ENCODE measurements at places on chromosomes 13 and 19. TPM values are rescaled to one million over a fixed set of nuclear protein-coding genes. Genes with fewer than 3 reads are reported as not detected.

The LILRA5 gene
- total RNA-seq: not detected

The PIAS4 gene
- total RNA-seq: 39.4 TPM

The SIGLEC10 gene
- 1.5 TPM for total RNA-seq

The CD33 gene
- total RNA-seq: 1.4 TPM

The C19orf81 gene
- total RNA-seq: not detected

The POU2F2 gene
- 21.6 TPM for total RNA-seq

DNA sequence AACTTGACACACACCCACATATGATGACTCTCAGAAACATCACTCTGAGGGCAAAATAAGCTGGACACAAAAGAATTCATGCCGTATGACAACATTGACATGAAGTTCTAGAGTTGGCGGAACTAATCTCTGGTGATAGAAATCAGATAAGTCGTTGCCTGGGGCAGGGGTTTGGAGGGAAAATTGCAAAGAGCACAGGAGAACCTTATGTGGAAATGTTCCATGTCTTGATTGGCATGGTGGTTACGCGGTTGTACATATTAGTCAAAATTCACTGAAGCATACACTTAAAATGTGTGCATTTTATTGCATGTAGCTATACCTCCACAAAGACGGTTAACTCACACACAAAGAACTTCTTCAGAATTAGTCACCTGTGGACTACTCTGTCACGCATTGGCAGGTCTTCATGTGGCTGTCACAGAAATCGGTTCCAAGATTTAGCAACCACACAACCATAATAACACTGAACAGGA, 137.8 kb upstream of the GJB6 start:
- no peaks in the 10 kb centered on the region for H3K4me1 ChIP-seq
- peaks cover 34% of the 10 kb centered on the region for H3K27me3 ChIP-seq
- no peak for DNase-seq
- peak overlapping the region; percentile 43 for H3K27ac ChIP-seq
- H3K36me3 ChIP-seq: peaks cover 4% of the 10 kb centered on the region

- peak overlapping the region; percentile 67 for H3K4me3 ChIP-seq
- no peaks in the 10 kb centered on the region for H3K27me3 ChIP-seq
- peak; percentile 75 for DNase-seq
- H3K27ac ChIP-seq: peak overlapping the region; percentile 82
These were observed 23.5 kb downstream of the CEACAM16 start for GRCh38 chr19:44722131-44723121.

GRCh38 chr13:95603887-95604555, 40.5 kb downstream of the DZIP1 start:
- no peak overlapping the region for H3K4me3 ChIP-seq
- no peaks in the 10 kb centered on the region for H3K36me3 ChIP-seq
- peaks cover 33% of the 10 kb centered on the region for H3K27me3 ChIP-seq
- no peak for DNase-seq
- peaks cover 4% of the 10 kb centered on the region for H3K4me1 ChIP-seq
- no peak overlapping the region for H3K27ac ChIP-seq

DNA sequence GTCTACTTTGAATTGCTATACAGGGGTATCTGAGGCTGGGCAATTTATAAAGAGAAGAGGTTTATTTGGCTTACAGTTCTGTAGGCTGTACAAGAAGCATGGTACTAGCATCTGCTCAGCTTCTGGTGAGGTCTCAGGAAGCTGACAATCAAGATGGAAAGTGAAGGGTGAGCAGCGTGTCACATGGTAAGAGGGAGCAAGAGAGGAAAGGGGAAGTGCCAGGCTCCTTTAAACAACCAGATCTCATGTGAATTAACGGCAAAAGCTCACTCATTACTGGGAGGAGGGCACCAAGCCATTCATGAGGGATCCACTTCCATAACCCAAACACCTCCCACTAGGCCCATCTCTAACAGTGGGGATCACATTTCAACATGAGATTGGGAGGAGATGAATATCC, 222.4 kb downstream of the TDRD3 start:
- no peaks in the 10 kb centered on the region for H3K36me3 ChIP-seq
- no peak overlapping the region for H3K4me3 ChIP-seq
- H3K4me1 ChIP-seq: no peaks in the 10 kb centered on the region
- no peak for DNase-seq

GRCh38 chr13:82993417-82993816, 888.9 kb downstream of the SLITRK1 start:
- no peaks in the 10 kb centered on the region for H3K36me3 ChIP-seq
- H3K27ac ChIP-seq: no peak overlapping the region
- H3K4me1 ChIP-seq: no peaks in the 10 kb centered on the region
- H3K4me3 ChIP-seq: no peak overlapping the region
- H3K27me3 ChIP-seq: no peaks in the 10 kb centered on the region

- H3K27ac ChIP-seq: peak overlapping the region; percentile 48
- H3K4me3 ChIP-seq: peak overlapping the region; percentile 62
- H3K36me3 ChIP-seq: peaks cover 4% of the 10 kb centered on the region
- peaks cover 29% of the 10 kb centered on the region for H3K4me1 ChIP-seq
- no peaks in the 10 kb centered on the region for H3K27me3 ChIP-seq
These were observed 6.9 kb upstream of the ATF5 start for GRCh38 chr19:49921871-49922795.

GRCh38 chr13:28538932-28539331, 44.0 kb upstream of the FLT1 start:
- H3K27ac ChIP-seq: no peak overlapping the region
- H3K36me3 ChIP-seq: peaks cover 2% of the 10 kb centered on the region
- no peak for DNase-seq
- H3K27me3 ChIP-seq: peaks cover 35% of the 10 kb centered on the region
- H3K4me3 ChIP-seq: no peak overlapping the region
- no peaks in the 10 kb centered on the region for H3K4me1 ChIP-seq

- H3K27me3 ChIP-seq: no peaks in the 10 kb centered on the region
- peaks cover 3% of the 10 kb centered on the region for H3K36me3 ChIP-seq
These were observed 867 bp downstream of the WBP4 start for GRCh38 chr13:41061914-41062837.

DNA sequence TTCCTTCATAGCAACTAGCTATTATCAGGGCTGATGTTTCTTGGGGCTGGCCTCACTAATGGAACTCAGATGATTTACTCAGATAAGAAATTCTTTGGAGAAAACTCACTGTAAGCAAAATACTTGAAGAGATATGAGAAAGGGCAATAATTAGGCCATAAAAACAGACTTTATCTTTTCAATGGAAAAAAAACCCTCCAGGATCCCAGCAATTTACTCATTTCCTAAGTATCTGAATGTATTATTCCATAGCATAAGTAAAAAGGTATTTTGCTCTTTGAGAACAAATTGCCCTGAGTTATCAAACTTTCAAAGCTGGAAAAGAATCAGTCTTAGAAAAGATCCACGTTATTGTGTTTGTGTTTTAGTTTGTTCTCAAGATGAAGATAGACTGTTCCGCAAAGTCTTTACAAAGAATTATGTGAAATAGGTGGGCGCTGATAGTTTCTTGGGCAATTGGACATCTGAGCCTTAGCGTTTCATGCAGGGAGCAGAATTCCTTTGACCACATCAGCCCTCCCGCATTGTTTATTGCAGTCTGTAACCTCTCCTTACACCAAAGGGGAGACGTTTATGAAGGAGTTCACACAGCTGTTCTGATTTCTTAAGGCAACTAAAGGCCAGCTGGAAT, 29.1 kb upstream of the CSNK1A1L start:
- H3K4me1 ChIP-seq: no peaks in the 10 kb centered on the region
- no peak overlapping the region for H3K27ac ChIP-seq
- no peaks in the 10 kb centered on the region for H3K36me3 ChIP-seq
- no peak overlapping the region for H3K4me3 ChIP-seq
- DNase-seq: no peak

DNA sequence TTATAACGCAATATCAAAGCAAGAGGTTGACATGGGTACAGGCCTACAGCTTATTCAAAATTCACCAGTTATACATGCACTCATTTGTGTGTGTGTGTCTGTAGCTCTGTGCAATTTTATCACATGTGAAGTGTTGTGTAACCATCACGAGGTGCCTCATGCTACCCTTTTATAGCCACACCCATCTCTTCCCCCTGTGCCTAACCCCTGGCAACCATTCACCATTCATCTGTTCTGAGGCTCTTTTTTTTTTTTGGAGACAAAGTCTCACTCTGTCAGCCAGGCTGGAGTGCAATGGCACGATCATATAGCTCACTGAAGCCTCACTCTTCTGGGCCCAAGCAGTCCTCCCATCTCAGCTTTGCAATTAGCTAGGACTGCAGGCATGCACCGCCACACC, 78.4 kb downstream of the DPF1 start:
- H3K36me3 ChIP-seq: no peaks in the 10 kb centered on the region
- H3K27me3 ChIP-seq: no peaks in the 10 kb centered on the region
- DNase-seq: peak; percentile 32
- H3K4me1 ChIP-seq: peaks cover 12% of the 10 kb centered on the region
- H3K4me3 ChIP-seq: no peak overlapping the region

GRCh38 chr19:39845584-39845932, 621 bp downstream of the FBL start:
- H3K36me3 ChIP-seq: no peaks in the 10 kb centered on the region
- DNase-seq: no peak
- H3K4me3 ChIP-seq: peak overlapping the region; percentile 88

DNA sequence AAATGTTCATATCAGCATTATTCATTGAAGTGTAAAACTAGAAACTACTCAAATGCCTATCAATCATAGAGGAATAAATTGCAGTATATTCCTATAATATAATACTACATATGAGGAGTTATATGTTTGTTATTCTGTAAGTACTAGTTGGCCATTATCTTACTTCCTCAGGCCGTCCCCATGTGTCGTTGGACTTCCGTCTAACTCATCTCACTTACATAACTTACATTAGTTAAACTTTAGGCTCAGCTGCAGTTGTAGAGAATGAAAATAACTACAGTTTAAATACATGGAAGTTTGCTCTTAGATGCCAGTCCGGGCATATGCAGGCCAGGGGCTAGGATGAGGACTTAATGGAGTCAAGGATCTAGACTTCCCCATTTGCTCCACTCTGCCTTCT, 8.6 kb upstream of the EPSTI1 start:
- H3K27me3 ChIP-seq: peaks cover 2% of the 10 kb centered on the region
- no peak overlapping the region for H3K27ac ChIP-seq
- no peak for DNase-seq
- peaks cover 13% of the 10 kb centered on the region for H3K36me3 ChIP-seq
- peaks cover 30% of the 10 kb centered on the region for H3K4me1 ChIP-seq

DNA sequence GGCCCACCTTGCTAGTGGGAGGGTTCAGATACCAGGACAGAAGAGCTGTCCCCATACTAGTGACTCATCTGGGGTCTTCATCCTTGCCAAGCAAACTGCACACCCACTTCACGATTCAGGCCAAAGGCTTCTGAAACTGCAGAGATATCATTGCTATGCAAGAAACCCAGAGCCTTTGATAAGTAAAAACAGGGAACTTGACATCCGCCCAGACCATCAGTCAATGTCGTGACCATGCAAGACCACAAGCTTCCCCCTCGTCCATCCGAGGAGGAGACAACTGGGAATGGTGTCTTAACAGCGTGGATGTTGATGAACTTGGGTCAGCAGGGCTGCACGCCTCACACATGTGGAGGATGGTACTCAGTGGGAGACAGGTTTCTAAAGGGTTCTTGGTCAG, 58.0 kb downstream of the ABCC4 start:
- DNase-seq: no peak
- H3K4me3 ChIP-seq: no peak overlapping the region
- H3K27me3 ChIP-seq: no peaks in the 10 kb centered on the region
- no peak overlapping the region for H3K27ac ChIP-seq

DNA sequence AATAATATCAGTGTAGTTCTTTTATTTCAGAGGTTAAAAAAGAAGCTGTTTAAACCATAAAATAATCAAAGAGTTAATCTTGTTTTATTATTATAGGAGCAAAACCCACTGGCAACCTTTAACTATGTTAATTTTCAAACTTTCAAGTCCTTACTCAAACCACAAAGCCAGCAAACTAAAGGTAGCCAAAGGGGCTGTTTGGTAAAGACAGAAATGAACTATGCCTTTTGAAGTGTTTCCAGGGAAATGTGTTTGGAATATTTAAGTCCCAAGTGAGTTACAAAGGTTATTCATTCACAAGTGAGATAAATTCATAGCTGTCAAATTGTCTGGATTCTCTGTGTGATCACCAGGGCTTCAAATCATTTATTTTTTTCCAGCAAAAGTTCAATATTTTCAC, 264.7 kb downstream of the MZT1 start:
- H3K4me3 ChIP-seq: no peak overlapping the region
- H3K27me3 ChIP-seq: no peaks in the 10 kb centered on the region
- no peaks in the 10 kb centered on the region for H3K4me1 ChIP-seq
- H3K36me3 ChIP-seq: no peaks in the 10 kb centered on the region
- DNase-seq: no peak

GRCh38 chr13:96421314-96421713, 331.4 kb downstream of the HS6ST3 start:
- no peak for DNase-seq
- H3K4me3 ChIP-seq: no peak overlapping the region
- H3K36me3 ChIP-seq: no peaks in the 10 kb centered on the region
- H3K27ac ChIP-seq: no peak overlapping the region

DNA sequence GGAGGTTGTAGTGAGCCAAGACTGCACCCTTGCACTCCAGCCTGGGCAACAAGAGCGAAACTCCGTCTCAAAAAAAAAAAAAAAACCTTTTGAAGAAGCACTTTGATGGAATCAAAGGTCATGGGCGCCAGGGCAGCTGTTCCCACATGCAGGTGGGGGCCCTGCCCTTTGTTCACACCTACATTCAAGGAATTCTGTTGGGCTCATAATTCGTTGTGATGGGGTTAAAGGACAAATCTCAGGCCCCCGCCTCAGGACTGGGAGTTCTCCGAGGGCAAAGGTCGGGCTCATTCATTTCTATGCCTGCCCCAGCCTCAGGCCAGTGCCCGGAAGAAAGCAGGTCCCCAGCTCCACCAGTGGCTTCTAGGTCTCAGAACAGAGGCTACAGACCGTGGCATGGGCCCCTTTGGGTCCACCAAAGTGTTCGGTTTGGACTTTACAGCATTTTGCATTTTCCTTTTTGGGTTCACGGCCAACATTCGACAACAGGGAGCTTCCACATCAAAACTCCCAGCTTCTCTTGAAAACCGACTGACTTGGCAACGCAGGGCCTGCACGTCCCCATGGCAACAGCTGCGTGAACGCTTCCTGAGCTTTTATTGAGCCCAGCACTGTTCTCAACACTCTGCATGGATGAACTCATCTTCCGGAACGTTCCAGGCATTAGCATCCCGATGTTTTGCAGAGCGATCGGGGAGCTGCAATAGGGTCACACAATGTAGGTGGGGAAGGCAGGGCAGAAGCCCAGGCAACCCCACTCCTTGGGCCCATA, 10.1 kb upstream of the GTF2F1 start:
- no peaks in the 10 kb centered on the region for H3K27me3 ChIP-seq
- H3K4me1 ChIP-seq: no peaks in the 10 kb centered on the region
- H3K27ac ChIP-seq: no peak overlapping the region
- H3K36me3 ChIP-seq: no peaks in the 10 kb centered on the region
- no peak overlapping the region for H3K4me3 ChIP-seq
- DNase-seq: no peak
